Caudate nucleus (tissue), 63 donors: ENCODE measurements at places on chromosomes 1 and 21.

GRCh38 chr1:77319036-77319705, 37.4 kb downstream of the AK5 start:
- DNase-seq = no peak

DNA sequence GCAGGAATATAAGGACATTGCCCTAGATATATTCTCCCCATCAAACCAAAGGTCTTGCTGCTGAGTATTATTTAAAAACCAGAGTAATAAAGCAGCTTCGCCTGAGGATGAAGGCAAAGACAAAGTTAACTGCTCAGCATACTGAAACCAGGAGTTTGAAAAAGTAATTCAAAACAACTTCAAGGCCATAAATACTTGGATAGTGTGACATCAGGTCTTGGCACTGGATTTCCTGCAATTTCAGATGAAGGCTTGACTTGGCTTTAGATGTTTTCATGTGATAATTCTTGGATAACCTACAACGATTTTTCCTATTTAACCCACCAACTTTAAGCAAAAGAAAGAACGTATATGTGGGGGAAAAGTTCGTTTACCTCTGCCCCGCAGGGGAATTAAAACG, 10.6 kb downstream of the SOD1 start:
- no peak for DNase-seq

DNA sequence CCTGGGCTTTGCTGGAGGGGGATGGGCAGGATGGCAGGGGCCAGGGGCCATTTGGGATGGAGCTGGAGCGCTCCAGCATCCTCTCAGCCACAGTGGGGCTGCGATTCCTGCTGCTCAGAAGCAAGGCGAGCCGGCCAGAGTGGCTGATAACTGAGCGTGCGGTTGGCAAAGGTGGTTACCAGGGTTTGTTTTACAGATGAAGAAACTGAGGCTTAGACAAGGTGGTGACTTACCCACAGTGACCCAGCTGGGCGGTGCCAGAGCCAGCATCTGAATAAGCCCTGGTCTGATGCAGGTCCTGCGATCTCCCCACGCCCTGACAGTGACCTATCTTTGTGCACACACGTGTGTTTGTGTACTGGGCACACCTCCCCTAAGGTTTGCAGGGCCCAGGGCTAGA, 5.9 kb upstream of the PRXL2B start:
- no peak for DNase-seq

DNA sequence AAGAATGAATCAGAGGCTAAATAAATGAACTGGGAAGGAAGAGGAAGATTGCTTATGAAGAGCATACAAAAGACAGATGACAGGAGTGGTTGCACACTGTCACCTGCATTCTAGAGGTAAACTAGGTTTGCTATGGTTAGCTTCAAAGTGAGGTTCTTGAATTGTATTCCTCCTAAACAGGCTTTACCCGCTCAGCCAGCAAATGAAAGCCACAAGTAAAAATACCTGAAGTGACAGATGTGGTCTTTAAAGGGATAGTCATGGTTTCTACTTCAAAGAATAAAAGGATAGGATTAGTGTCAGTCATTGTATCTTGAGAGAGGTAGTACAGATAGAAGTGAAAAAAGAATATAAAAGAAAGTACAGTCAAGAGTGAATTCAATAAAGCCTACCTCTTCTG, 32.4 kb upstream of the PRDX6 start:
- no peak for DNase-seq

DNA sequence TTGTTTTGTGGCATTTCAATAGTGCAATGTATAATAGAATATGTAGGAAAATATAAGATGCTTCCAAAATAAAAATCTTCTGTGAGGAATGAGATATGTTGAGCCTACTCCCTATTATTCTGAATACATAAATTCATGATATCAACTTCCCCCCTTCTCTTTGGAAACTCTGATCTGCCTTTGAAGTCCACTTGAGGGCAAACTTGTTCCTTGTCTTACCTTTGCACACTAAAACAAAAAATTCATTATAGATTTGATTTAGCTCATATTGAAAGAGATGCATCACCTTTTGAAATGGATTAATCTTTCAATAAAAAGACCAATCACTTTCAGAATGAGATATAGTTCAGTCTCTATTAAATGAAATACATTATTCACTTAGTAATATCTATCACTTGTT, 580.7 kb upstream of the ADGRL4 start:
- no peak for DNase-seq

DNA sequence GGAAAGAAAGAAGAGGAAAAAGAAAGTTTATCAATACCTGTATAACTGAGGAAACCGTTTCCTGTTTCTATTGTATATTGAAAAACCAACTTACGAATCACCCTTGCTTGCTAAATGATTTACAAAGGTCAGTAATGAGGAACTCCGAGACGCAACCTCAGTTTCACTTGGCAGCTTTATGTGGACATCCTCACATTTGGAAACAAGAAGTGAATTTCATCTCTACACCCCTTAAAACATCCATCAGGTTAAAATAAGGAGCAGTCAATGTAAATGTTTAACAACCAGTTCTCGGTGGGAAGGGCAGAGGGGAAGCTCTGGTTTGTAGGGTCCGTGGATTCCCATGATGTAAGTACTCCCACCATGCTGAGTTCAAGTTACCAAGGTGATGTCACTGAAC, 481.7 kb upstream of the RUNX1 start:
- DNase-seq = no peak

DNA sequence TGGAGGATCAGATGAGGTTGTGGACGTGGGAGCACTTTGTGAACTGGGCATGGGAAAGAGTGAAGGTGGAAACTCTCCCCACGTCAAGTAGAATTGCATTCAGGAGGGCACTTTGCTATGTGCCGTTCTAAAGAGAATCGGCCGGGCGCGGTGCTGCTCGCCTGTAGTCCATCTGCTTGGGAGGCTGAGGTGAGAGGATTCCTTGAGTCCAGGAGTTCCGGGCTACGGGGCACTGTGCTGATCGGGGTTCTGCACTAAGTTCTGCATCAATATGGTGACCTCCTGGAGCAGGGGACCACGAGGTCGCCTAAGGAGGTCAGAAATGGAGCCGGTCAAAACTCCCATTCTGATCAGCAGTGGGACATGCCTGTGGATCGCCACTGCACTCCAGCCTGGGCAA, 141.9 kb downstream of the PEX14 start:
- DNase-seq = no peak

DNA sequence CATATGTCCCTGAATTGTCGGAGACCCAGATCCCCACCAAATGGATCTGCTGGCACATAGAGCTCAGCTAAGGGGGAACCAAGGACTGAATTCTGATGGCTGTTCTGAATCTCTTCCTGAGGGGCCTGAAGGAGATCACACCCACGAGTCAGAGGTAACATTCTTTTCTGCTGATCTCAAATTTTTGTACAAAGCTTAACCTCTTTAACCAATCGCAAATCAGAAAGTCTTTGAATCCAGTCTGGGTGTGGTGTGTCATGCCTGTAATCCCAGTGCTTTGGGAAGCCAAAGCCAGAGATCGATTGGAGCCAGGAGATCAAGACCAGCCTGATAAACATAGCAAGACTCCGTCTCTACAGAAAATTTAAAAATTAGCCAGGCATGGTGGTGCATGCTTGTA, 62.8 kb upstream of the PRRC2C start:
- DNase-seq = no peak

DNA sequence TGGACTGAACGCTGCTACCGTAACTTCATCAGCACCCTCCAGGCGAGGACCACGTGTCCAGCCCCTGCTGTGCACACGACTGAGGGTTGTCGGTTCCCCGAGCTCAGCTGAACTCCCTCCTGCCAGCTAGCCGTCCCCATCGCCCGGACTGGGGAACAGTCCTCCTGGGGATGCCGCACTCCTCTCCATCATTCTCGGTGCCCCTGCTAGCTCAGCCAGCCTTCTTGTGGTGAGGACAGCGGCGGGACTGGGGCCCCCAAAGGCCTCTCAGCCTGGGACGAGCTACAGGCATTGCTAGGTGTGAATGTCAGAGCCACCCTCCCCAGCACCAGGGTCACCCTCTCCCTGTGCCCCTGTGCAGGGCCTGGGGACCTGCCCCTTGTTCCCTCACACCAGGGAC, 8.8 kb upstream of the TTC34 start:
- DNase-seq = no peak

- DNase-seq = no peak
Observed at GRCh38 chr1:223771469-223771813, 59.1 kb downstream of the CAPN2 start.

- no peak for DNase-seq
Observed at GRCh38 chr1:75133750-75134646, at the start of gene LHX8. LHX8 (plus strand) TSS chr1:75134388; CDS start chr1:75136615, 2,227 bp downstream.

DNA sequence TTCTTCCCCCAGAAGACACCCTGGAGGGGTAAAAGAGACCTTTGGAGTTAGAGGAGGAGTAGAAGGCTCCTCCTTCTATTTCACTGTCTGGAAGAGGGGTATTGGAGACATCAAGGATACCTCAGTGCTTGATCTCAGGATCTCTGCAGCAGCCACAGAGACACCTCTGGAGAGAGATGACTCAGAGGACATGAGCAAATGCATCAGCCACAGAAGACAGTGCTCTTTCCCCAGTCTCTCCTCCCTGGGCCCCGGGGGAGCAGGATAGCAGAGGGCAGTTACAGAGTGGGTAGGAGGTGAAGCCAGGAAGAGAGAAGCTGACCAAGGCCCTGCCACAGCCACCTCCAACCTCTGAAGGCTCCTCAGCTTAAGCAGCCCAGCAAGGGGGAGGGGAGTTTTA, 15.3 kb upstream of the TEDDM1 start:
- no peak for DNase-seq

DNA sequence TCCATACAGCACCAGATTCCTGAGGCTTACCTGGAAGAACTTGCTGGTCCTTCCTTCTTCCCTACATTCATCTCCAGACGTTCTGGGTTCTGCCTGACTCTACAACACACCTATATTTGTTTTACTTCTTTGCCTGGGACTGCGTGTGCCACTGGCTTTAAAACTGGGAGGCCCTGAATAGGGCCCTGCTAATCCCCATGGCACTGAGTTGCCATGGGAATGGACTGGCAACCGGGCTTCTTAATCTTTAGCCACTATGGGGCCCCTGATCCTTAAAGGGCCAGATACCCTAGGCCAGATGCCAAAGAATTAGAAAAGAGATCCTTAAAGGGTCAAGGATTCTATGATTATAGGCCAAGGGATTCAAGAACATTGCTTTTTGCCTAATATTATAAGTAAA, 24.4 kb upstream of the CADM3 start:
- DNase-seq = no peak

DNA sequence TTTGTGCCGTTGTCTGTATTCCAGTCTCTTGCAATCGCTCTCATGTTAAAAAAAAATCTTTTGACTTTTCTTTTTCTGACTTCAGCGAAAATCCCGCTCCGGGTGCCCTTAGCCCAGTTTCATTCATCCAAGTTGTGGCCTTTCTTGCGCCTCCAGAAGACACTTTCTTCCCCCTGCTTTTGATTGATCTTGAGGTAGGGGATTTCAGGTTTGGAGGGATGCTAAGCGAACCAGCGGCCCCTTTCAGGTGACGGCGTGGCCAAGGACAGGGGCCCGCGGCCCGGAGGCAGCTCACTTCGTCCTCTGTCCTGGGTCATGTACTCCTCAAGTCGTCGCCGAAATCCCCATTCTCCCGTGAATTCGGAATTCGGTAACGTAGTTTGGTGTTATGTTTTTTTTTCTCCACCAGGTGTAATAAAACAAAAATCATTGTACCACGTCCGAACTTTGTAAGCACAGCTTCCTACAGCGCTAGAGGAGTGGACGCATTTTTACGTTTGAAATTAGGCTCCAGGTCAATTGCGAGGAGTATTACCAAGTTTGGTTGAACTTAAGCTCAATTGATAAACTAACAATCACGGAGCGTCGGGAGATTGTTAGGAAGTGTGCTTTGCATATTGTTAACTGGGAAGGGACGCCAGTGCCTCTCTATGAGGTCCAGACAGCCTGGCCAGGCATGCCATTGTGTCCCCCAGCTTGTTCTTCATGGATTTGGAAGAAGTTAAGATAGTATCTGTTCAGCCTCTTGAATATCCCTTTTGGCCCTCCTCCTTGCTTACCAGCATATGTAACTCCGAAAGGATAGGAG, 1.1 kb downstream of the MRPS6 start:
- no peak for DNase-seq

DNA sequence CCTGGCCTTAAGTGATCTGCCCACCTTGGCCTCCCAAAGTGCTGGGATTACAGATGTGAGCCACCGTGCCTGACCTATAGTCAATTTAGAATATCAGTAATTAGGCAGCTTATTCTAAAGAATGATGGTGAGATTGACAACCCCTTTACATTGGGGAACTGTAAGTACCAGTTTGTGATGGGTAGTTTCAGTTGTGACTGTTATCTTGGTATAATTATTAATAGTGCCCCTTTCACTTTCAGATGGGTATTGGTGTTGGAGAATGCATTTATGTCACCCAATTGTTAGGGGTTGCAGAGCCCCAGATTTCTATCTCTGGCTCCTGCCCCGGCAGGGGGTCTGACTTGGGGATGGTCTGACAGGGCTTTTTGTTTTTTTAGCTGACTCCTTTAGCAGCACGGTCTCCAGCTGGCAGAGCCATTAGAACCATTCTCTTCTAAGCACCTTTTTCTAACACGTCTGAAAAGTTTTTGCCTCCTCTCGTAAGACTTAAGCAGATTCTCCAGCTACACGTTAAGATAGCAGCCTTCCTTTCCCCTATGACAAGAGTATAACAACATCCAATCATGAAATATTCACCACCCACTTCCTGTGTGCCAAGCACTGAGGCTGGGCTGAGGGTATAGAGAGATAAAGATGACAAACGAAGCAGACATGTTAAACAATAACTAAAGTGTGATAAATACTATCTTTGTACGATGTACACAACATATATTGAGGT, 157.8 kb downstream of the SDCCAG8 start:
- no peak for DNase-seq

DNA sequence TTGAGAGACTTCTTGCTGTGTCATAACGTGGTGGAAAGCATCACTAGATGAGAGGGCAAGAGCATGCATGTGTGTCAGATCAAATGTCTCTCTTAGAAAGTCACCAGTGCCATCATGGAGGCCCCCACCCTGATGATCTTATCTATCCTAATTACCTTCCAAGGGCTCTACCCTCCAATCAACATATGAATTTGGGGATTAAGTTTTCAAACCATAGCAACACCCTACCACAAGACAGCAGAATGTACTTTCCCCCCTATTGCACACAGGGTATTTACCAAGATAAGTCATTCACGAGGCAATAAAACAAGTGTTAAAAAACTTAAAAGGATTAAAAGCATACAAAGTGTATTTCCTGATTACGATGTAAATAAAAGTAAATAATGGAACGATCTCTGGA, 515.6 kb downstream of the LMO4 start:
- DNase-seq = no peak

GRCh38 chr1:97157991-97158390, 436.4 kb downstream of the PTBP2 start:
- DNase-seq = no peak

GRCh38 chr1:154419620-154420571, 14.8 kb downstream of the IL6R start:
- DNase-seq = no peak
